Skeletal muscle cell (primary cell): ENCODE measurements at places on chromosomes 3 and 15.

GRCh38 chr3:138949002-138949418 lies 2.0 kb downstream of the FOXL2NB start:
- DNase-seq: no peak

DNA sequence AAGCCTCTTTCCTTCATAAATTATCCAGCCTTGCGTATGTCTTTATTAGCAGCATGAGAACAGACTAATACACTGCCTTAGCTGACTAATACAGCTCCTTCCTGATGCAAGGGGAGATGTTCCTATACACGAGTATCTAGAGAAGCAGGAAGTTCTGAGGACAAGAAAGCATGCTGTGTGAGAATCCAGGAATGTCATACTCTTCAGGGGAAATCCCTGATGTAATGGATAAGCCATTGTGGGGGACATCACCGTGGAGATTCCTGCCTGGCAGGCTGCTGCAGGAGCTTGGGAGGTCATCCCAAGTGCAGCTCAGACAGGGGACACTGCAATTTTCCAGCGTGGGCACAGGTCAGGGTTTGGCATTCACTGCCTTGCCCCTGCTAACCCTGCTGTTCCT lies 476.9 kb downstream of the NR2F2 start:
- no peak for DNase-seq

GRCh38 chr3:37825744-37826400 lies 35.8 kb upstream of the CTDSPL start:
- DNase-seq: no peak

DNA sequence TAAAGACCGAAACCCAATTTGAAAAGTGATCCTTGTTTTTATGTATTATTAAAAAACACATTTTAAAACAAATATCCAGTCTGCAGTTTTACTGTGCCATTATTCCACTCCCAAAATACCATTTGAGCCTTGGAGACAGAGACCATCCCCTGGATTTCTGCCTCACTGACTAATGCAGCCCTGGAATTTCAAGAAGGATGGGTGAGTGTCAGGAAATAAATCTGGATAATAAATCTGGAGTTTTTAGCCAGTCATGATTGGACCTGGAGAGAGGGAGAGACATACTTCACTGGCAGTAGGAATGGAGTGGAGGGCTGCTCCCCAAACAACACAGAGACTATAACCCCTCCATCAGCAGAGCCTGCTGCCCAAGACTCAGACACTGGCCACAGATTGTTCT lies 123.3 kb downstream of the MYLK start:
- DNase-seq: no peak

GRCh38 chr15:33159726-33160453 lies 34.6 kb downstream of the FMN1 start:
- DNase-seq: no peak

DNA sequence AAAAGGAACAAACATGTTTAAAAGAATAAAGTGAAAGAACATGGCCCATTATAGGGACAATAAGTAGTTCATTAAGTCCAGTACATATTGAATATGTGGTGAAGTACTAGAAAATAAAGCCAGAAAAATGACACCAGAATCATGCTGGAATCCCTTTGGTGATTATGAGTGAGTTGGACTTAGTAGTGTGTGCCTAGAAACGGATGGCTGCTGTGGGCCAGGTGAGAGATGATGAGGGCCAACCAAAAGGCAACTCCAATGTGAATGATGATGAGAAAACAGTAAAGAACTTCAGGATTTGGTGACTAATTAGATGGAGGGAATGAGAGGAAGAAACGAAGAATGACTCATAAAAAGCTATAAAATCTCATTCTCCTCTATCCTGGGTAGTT lies 3.3 kb downstream of the CRYGS start:
- no peak for DNase-seq

- no peak for DNase-seq
Measured at GRCh38 chr15:43859546-43859945, 32.7 kb downstream of the WDR76 start.

GRCh38 chr3:136249091-136249490 lies 1.0 kb upstream of the PCCB start:
- DNase-seq: no peak

GRCh38 chr3:183252973-183253527 lies at the start of gene B3GNT5:
B3GNT5 (plus strand) TSS chr3:183253253; CDS start chr3:183269799, 16,546 bp downstream.
- DNase-seq: no peak

DNA sequence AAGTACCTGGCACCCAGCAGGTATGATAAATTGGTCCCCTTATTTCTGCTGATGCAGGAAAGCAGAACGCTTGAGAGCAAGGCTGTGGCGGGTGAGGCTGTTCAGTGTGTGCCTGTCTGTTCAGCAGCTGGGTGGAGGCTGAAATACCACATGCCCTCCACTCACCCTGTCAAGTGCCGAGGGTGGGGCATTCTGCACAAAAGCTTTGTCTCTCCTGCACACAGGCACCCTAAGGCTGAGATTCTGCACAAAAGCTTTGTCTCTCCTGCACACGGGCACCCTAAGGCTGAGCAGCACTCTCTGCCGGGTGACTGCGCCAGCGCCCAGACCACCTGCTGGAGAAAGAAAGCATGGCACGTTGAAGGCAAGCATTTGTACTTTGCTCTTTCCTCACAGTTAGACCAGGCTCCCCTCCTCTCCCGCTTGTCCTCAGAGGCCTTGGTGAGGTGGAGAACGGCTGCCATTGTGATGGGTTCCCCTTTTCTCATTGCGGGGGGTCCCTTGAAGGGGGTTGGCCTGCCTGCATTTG lies 97.5 kb downstream of the BDH1 start:
- DNase-seq: no peak
